ENCODE measurements at places on chromosomes 12 and 14. TPM values are rescaled to one million over a fixed set of nuclear protein-coding genes. Genes with fewer than 3 reads are reported as not detected.

Gene KRT73
- not detected for polyA plus RNA-seq

Gene TMPRSS12
- not detected for polyA plus RNA-seq

Gene EPS8
- polyA plus RNA-seq: 19.8 TPM

Gene DEGS2
- 0.02 TPM for polyA plus RNA-seq

Gene SERPINA5
- polyA plus RNA-seq: 0.08 TPM

Gene CARMIL3
- polyA plus RNA-seq: 0.32 TPM

GRCh38 chr12:122184517-122184916, 1.6 kb downstream of the LRRC43 start:
- DNase-seq: no peak

GRCh38 chr12:24378548-24379407, 429.3 kb upstream of the SOX5 start:
- DNase-seq: no peak

GRCh38 chr14:105158794-105159193, 9.8 kb downstream of the JAG2 start:
- no peak for DNase-seq

- DNase-seq: no peak
These were observed 183.8 kb downstream of the TMEM132C start for GRCh38 chr12:128450810-128451209.

GRCh38 chr12:19227880-19228210, 98.3 kb downstream of the PLEKHA5 start:
- DNase-seq: no peak

GRCh38 chr12:96989916-96990315, 82.9 kb downstream of the NEDD1 start:
- no peak for DNase-seq
